ENCODE measurements at places on chromosomes 1 and 21.

DNA sequence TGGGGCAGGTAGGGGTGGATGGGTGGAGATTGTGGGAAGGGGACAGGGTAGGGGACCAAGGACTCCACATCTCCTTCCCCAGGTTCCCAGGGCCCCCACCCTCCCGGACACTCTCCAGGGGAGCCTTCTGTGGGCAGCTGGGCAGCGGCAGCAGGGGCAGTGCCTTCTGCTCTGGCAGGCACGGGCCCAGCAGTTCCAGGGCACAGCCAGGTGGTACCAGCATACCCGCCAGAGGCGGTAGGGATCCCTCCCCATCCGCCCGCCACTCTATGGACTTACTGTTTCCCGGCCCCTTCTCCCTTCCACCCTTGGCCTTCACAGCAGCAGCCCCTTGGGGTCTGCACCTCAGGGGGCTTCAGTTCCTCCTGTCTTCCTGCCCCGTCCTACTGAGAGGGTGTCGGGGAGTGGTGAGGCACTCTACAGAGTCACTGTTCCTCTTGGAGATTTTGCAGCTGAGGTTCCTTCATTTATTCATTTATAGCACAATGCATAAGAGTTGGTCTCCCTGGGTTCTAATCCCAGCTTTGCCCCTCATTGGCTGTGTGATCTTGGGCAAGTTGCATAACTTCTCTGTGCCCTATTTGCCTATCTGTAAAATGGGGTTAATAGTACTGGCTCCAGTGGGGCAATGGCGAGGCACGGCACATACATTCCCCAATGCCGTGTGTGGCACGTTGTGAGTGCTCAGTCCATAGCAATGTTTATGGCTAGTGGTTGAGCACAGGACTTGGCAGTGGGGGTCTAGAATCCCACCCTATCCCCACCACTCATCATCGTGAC, 17.0 kb downstream of the C1orf167 start:
- H3K4me1 ChIP-seq: no peaks in the 10 kb centered on the region
- no peak overlapping the region for H3K4me3 ChIP-seq
- H3K27me3 ChIP-seq: peaks cover 6% of the 10 kb centered on the region
- no peak overlapping the region for H3K27ac ChIP-seq
- DNase-seq: no peak

- DNase-seq: no peak
- peaks cover 11% of the 10 kb centered on the region for H3K36me3 ChIP-seq
- peaks cover 19% of the 10 kb centered on the region for H3K4me1 ChIP-seq
- no peak overlapping the region for H3K27ac ChIP-seq
- no peaks in the 10 kb centered on the region for H3K27me3 ChIP-seq
Observed at GRCh38 chr21:15775981-15776380, 46.2 kb downstream of the USP25 start.

DNA sequence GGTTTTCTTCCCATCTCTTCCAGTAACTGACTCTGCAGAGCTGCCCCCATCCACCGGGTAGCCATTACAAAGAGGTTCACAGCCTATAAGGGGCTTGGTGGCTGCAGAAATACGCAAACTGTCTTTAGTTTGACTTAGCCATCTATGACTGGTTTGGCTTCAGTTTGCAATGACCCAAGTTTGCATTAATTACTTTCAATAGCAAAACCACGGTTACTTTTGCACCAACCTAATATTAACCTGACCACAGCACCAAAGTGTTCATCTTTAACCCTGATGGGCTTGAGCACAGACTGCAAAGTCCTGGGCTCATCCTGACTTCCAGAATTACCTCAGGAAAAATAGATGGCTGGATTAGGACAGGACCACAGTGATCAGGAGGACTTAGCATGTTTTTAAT, 2.2 kb upstream of the HAO2 start:
- H3K27ac ChIP-seq: no peak overlapping the region
- no peak overlapping the region for H3K4me3 ChIP-seq
- no peak for DNase-seq
- no peaks in the 10 kb centered on the region for H3K4me1 ChIP-seq
- H3K36me3 ChIP-seq: no peaks in the 10 kb centered on the region

- H3K4me1 ChIP-seq: no peaks in the 10 kb centered on the region
- H3K36me3 ChIP-seq: peaks cover 11% of the 10 kb centered on the region
- no peak overlapping the region for H3K27ac ChIP-seq
- no peak for DNase-seq
Observed at GRCh38 chr1:213179784-213180183, 128.7 kb downstream of the RPS6KC1 start.

- no peak overlapping the region for H3K27ac ChIP-seq
- peaks cover 26% of the 10 kb centered on the region for H3K36me3 ChIP-seq
- no peaks in the 10 kb centered on the region for H3K27me3 ChIP-seq
- no peak for DNase-seq
- peaks cover 4% of the 10 kb centered on the region for H3K4me1 ChIP-seq
Observed at GRCh38 chr1:3779265-3779911, 6.8 kb downstream of the SMIM1 start.

DNA sequence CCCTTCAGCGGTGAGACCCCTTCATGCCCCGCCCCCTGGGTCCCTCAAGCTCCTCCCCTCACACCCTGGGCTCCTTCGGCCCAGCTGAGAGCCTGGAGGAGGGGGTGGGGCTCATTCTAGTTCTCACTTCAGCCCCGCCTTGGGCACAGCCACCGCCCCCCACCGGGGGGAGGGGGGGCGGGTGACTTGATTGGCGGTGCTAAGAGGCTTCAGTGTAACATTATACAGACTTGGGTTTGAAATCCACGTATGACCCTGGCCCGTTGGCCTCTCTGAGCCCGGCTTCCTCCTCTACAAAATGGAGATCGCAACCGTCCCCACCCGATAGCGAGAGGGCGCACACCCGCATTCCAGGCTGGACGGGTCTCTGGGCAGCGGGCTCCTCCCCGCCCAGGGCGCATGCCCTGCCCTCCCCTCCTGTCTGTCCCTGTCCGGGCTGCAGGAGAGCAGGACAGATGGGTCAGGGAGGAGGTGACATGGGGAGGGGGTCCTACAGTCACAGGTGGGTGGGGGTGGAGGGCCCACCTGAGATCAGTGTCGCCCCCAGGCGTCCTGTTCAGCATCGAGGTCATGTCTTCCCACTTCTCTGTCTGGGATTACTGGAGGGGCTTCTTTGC, 5.1 kb downstream of the CLCNKB start:
- H3K27ac ChIP-seq: no peak overlapping the region
- no peak overlapping the region for H3K4me3 ChIP-seq

GRCh38 chr21:35932232-35932911, 128.0 kb downstream of the SETD4 start:
- H3K4me3 ChIP-seq: no peak overlapping the region
- peaks cover 2% of the 10 kb centered on the region for H3K27me3 ChIP-seq
- no peaks in the 10 kb centered on the region for H3K4me1 ChIP-seq
- H3K36me3 ChIP-seq: no peaks in the 10 kb centered on the region
- DNase-seq: no peak
- no peak overlapping the region for H3K27ac ChIP-seq
